Naive thymus-derived CD4-positive, alpha-beta T cell (primary cell): ENCODE measurements at places on chromosomes 1 and 21.
A peak's percentile ranks its signal among the peaks of the same experiment; 100 is the strongest.

DNA sequence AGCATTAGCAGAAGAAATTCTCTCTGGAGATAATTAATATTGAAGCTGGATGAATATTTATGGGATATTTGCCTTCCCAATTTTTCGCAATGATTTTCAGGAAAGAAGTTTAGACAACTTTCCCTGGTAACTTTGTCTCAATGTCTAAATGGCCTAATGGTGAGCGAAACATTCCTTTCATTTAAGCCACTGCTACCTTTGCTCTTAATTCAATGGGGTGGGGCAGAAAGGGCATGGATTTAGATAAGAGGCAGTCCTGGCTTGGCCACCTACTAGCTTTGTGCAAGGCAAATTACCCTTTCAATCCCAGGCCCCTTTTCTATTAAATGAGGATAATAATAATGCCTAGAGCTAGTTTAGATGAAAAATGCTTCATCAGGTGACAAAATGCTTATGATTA, 27.1 kb upstream of the LYST start:
- no peaks in the 10 kb centered on the region for H3K36me3 ChIP-seq
- no peak for DNase-seq
- H3K27me3 ChIP-seq, result no peaks in the 10 kb centered on the region
- H3K27ac ChIP-seq, result no peak overlapping the region
- no peak overlapping the region for H3K4me3 ChIP-seq

- no peaks in the 10 kb centered on the region for H3K4me1 ChIP-seq
- H3K36me3 ChIP-seq, result no peaks in the 10 kb centered on the region
- H3K27me3 ChIP-seq, result peaks cover 4% of the 10 kb centered on the region
These were observed 3.9 kb downstream of the TBX15 start for GRCh38 chr1:118984086-118984721.

DNA sequence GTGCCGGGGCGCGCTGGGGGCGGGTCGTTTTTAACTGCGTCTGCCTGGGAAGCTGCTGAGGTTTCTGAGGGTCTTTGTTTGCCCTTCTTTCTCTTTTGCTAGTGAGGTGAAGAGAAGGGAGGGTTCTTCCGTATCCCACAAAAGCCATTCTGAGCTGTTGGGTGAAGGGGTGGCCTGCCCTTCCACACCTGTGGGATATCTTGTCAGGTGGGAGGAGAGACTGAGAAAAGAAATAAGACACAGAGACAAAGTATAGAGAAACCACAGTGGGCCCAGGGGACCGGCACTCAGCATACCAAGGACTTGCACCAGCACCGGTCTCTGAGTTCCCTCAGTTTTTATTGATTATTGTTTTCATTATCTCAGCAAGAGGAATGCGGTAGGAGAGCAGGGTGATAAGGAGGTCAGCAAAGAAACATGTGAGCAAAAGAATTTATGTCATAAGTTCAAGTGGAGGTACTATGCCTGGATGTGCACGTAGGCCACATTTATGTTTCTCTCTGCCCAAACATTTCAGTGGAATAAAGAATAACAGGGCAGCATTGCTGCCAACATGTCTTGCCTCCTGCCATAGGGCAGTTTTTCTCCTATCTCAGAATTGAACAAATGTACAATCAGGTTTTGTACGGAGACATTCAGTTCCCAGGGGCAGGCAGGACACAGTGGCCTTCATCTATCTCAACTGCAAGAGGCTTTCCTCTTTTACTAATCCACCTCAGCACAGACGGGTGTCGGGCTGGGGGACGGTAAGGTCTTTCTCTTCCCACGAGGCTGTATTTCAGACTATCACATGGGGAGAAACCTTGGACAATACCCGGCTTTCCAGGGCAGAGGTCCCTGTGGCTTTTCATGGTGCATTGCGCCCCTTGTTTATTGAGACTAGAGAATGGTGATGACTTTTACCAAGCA, 972 bp downstream of the PGBD2 start:
- H3K4me3 ChIP-seq, result peak overlapping the region; percentile 49
- H3K27me3 ChIP-seq, result no peaks in the 10 kb centered on the region
- peak overlapping the region; percentile 85 for H3K27ac ChIP-seq
- H3K36me3 ChIP-seq, result no peaks in the 10 kb centered on the region
- DNase-seq, result no peak

- no peak for DNase-seq
- H3K36me3 ChIP-seq, result no peaks in the 10 kb centered on the region
- no peak overlapping the region for H3K4me3 ChIP-seq
- H3K27me3 ChIP-seq, result no peaks in the 10 kb centered on the region
- H3K4me1 ChIP-seq, result peaks cover 26% of the 10 kb centered on the region
- no peak overlapping the region for H3K27ac ChIP-seq
These were observed 35.4 kb downstream of the QSOX1 start for GRCh38 chr1:180190091-180190490.

GRCh38 chr1:147654511-147654910, 15.8 kb downstream of the ACP6 start:
- H3K36me3 ChIP-seq, result peaks cover 56% of the 10 kb centered on the region
- H3K27ac ChIP-seq, result no peak overlapping the region
- no peaks in the 10 kb centered on the region for H3K27me3 ChIP-seq
- peaks cover 5% of the 10 kb centered on the region for H3K4me1 ChIP-seq
- DNase-seq, result no peak

GRCh38 chr1:151175041-151175741, 590 bp downstream of the TMOD4 start:
- H3K36me3 ChIP-seq, result no peaks in the 10 kb centered on the region
- no peaks in the 10 kb centered on the region for H3K4me1 ChIP-seq
- no peak for DNase-seq
- no peaks in the 10 kb centered on the region for H3K27me3 ChIP-seq

- no peaks in the 10 kb centered on the region for H3K36me3 ChIP-seq
- H3K4me3 ChIP-seq, result no peak overlapping the region
- no peaks in the 10 kb centered on the region for H3K4me1 ChIP-seq
- no peak for DNase-seq
These were observed 32.6 kb downstream of the HSD3B2 start for GRCh38 chr1:119447344-119448126.

DNA sequence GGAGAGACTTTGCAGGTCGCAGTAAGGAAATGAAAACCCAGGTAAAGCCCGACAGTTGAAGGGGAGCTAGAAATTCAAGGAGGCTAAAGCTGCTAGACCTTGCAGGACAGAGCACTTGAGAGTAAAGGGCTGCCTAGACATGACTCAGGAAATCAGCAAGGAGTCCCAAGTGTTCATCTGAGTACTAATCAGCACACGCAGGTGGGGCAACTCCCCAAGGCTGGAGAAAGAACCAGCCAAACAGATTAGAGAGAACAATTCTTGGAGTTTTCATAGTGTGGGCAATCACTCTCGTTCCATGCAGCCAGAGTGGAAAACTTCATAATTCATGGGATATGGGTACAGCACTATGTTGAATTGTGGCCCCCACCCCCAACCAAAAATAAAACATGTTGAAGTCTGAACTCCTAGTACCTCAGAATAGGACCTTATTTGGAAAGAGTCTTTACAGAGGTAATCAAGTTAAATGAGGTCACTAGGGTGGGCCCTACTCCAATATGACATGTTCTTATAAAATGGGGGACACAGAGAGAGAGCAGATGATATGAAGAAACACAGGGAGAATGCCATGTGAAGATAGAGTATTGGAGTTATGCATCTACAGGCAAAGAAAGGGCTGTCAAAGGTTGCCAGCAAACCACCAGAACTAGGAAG, 28.0 kb downstream of the SYDE2 start:
- H3K36me3 ChIP-seq, result no peaks in the 10 kb centered on the region
- no peak overlapping the region for H3K4me3 ChIP-seq
- no peaks in the 10 kb centered on the region for H3K27me3 ChIP-seq
- DNase-seq, result no peak

DNA sequence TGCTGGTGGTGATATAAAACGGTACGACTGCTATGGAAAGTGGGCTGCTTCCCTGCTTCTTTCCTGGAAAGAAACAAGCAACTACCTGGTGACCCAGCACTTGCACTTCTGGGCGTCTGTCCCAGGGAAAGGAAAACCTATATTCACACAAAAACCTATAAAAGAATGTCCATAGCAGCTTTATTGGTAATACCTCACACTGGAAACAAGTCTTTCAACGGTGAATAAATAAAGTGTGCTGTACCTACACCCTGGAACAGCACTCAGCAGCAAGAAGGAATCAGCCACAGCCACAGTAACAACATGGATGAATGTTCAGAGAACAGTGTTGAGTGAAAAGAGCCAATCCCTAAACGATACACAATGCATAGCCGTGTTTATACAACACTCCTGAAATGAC, 19.9 kb downstream of the SLC19A1 start:
- H3K4me3 ChIP-seq, result no peak overlapping the region
- no peaks in the 10 kb centered on the region for H3K36me3 ChIP-seq
- no peaks in the 10 kb centered on the region for H3K4me1 ChIP-seq
- H3K27ac ChIP-seq, result no peak overlapping the region
- no peaks in the 10 kb centered on the region for H3K27me3 ChIP-seq
- no peak for DNase-seq

DNA sequence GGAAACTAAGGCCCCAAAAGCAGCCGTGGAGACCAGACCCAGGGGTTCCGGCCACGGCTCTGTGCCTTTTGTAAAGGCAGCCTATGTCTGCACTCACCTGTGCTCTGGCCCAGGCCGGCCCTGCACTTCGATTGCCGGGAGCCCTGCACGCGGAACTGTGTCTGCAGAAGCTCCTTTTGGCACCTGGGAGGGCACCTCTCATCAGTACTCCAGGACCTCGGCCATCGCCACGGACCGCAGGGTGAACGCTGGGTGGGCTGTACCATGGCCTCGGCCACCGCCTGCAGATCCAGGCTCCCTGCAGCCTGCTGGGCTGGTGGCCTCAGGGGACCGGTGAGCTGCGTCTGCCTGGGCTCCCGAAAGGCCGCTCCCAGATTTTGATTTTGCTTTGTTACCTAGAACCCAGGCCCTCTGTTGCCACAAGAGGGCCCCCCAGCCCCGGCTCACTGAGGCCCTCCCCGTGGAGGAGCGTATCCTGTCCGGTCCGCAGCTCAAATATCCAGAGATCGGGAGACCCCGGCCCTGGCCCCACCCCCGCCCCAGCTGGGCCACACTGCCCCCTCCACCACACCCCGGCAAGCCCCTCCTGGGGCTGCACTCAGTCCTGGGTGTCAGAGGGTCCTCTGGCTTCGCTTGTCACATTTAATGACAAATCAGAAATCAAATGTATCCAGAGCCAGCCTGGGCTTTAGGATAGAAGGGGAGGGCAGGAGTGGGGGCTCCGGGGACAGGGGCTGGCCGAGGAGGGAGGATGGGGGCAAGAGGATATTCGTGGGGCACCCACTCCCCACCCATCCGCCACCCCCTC, 60.2 kb upstream of the PDE9A start:
- DNase-seq, result peak; percentile 67
- H3K4me1 ChIP-seq, result no peaks in the 10 kb centered on the region
- H3K4me3 ChIP-seq, result no peak overlapping the region
- H3K27me3 ChIP-seq, result no peaks in the 10 kb centered on the region
- no peak overlapping the region for H3K27ac ChIP-seq

DNA sequence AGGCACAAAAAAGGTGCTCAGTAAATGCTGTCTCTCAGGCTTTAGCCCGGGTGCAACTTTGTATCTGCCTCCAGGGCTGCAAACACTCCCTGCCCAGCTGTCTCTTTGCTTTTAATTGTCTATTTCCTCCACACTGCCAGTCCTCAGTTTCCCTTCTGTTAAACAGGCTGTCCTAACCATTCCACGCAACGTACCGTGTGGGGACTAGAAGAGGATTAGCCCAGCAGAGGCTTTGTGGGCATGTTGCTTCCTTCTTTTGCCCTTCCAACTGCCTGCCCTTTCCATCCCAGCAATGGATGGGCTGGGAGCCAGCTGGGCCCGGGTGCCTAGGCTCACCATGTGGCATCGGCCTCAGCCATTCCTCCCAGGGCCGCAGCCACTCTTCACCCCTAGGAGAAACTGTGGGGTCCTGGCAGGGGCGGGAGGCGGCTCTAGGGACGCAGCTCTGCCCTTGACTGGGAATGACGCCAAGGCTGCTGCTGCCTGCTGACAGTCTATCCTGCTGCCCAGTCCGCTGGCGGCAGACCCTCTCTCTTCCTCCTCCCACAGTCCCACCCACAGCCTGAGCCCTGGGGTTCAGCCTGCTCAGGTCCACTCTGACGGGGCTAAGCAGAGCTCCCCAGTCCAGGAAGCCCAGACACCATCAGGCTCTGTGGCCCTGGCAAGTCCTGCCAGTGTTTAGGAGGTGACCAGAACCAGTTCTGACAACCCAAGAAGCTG, 40.6 kb upstream of the LRP8 start:
- no peaks in the 10 kb centered on the region for H3K36me3 ChIP-seq
- H3K27me3 ChIP-seq, result no peaks in the 10 kb centered on the region
- peak overlapping the region; percentile 43 for H3K4me3 ChIP-seq
- peaks cover 15% of the 10 kb centered on the region for H3K4me1 ChIP-seq

GRCh38 chr1:95325349-95325748, 91.3 kb downstream of the RWDD3 start:
- H3K27ac ChIP-seq, result no peak overlapping the region
- H3K36me3 ChIP-seq, result no peaks in the 10 kb centered on the region
- H3K4me1 ChIP-seq, result no peaks in the 10 kb centered on the region
- H3K4me3 ChIP-seq, result no peak overlapping the region
- no peaks in the 10 kb centered on the region for H3K27me3 ChIP-seq

GRCh38 chr1:1782399-1783221, 4.3 kb upstream of the NADK start:
- peak; percentile 23 for DNase-seq
- peak overlapping the region; percentile 32 for H3K4me3 ChIP-seq
- H3K4me1 ChIP-seq, result peaks cover 46% of the 10 kb centered on the region
- peak overlapping the region; percentile 65 for H3K27ac ChIP-seq

GRCh38 chr1:233734456-233734855, 120.5 kb downstream of the KCNK1 start:
- no peaks in the 10 kb centered on the region for H3K4me1 ChIP-seq
- no peaks in the 10 kb centered on the region for H3K36me3 ChIP-seq
- no peak for DNase-seq

- H3K36me3 ChIP-seq, result no peaks in the 10 kb centered on the region
- H3K4me1 ChIP-seq, result no peaks in the 10 kb centered on the region
- DNase-seq, result no peak
- no peak overlapping the region for H3K4me3 ChIP-seq
These were observed 11.4 kb downstream of the RNF11 start for GRCh38 chr1:51247499-51247898.

DNA sequence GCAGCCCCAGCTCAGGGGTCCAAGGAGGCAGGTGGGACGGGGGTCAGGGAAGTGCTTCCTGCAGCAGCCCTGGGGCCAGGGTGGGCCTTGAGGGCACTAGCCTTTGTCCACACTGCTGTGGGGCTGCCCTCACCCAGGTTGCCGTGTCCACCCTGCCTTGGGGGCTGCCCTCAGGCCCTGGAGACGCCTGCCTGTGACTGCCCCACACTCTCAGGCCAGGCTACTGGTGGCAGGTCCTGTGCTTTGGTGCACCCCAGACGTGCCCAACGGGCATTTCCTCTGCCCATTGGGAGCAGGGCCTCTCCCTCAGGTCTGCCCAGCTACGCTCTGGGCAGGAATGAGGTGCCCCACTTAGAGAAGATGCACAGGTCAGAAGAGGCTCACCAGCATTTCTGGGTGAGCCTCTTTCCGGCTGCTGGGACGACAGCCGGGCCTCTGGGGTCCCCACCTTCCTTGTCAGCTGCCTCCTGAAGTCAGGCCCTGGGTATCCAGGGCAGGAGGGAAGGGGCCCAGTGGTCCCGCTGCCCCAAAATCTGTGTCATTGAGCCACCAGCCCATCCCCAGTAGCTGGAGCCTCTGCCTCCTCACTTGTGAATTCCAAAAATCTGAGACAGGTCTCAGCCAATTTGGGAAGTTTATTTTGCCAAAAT, 2.7 kb upstream of the MMEL1 start:
- H3K4me3 ChIP-seq, result no peak overlapping the region
- no peaks in the 10 kb centered on the region for H3K4me1 ChIP-seq
- H3K27ac ChIP-seq, result no peak overlapping the region
- DNase-seq, result no peak

GRCh38 chr1:26991310-26992116, 2.0 kb upstream of the TRNP1 start:
- no peaks in the 10 kb centered on the region for H3K27me3 ChIP-seq
- no peak overlapping the region for H3K4me3 ChIP-seq
- H3K4me1 ChIP-seq, result peaks cover 14% of the 10 kb centered on the region

- DNase-seq, result peak; percentile 62
- no peaks in the 10 kb centered on the region for H3K27me3 ChIP-seq
- H3K4me1 ChIP-seq, result no peaks in the 10 kb centered on the region
- no peaks in the 10 kb centered on the region for H3K36me3 ChIP-seq
- H3K27ac ChIP-seq, result no peak overlapping the region
These were observed 3.1 kb upstream of the P3R3URF start for GRCh38 chr1:46179138-46180081.
